Activated T-cell treated with anti-CD3 and anti-CD28 coated beads, Interleukin-2, amount 50 U/mL, for 72 hours (primary cell): ENCODE measurements at places on chromosomes 1 and 21. TPM values are rescaled to one million over a fixed set of nuclear protein-coding genes. Genes with fewer than 3 reads are reported as not detected.
A peak's percentile ranks its signal among the peaks of the same experiment; 100 is the strongest.

DNA sequence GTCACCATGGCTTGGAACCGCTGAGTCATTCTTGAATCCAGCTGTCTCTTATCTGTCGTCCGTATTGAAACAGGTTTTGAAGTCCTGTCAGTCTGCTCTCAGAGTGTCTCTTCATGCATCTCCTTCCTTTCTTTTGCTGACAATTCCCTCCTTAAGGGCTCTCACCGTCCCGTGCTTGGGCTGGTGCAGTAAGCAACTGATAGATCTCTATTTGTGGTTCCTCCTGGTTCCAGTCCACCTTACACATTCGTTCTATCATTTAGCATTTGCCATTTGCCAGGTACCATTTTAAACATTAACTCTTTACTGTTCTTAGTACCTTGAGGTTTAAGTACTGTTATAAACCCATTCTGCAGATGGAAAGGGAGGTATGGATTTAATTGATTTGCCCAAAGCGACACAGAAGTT is 88.9 kb downstream of the DYRK1A start:
- H3K27ac ChIP-seq = peak overlapping the region; percentile 16
- H3K4me3 ChIP-seq = peak overlapping the region; percentile 30
- no peak for DNase-seq
- no peaks in the 10 kb centered on the region for H3K27me3 ChIP-seq

DNA sequence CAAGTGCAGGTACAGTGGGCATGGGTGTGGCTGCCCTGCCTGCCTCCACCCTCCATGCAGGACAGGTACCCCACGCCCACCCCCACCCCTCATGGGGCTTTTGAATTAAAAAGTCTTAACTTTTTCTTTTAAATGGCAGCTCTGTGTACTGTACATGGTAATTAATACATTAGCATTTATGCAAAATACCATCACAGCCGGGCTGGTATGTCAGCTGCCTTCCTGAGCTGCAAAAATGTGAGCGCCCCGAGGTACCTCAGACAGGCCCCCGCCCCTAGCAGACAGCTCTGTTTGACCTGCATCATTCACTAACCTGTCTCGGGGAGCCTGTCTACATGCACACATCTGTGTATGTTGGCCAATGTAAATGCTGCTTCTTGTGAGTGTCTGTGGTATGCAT is 42.2 kb upstream of the POU3F1 start:
- H3K4me3 ChIP-seq = no peak overlapping the region
- no peak overlapping the region for H3K27ac ChIP-seq
- H3K4me1 ChIP-seq = no peaks in the 10 kb centered on the region

DNA sequence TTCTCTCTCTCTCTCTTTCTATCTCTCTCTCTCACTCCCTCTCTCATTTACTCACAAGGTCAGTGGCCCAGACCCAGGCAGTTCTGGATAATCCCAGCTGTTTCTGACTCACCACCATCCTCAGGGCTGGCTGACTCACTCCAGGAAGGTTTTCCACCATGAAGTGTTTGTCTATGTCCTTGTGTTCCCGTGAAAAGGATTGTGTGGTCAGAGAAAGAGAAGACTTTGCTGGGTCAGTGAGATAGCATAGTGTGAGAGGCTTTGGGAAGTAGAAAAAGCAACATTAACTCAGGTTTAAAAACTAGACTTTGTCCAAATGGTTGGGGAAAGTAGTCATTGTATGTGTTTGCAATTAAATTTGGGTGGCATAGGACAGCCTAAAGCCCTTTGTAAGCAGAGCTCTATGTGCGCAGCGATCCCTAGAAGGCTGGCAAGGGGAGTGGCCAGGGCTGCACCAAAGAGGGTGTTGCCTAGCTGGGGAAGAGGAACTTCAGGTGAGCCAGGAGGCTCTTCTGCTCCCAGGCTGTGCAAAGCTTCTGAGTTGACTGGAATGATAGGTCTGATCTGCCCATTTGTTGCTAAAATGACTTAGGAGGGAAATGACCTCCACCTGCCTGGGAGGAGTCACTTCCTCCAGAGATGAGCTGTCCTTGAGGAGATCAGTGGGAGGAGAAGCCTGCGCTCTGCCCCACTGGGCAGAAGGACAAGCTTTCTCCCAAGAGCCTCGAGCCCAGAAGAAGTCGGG is 4.9 kb upstream of the CAPN2 start:
- no peaks in the 10 kb centered on the region for H3K27me3 ChIP-seq
- DNase-seq = no peak
- no peaks in the 10 kb centered on the region for H3K36me3 ChIP-seq
- no peak overlapping the region for H3K4me3 ChIP-seq
- peaks cover 74% of the 10 kb centered on the region for H3K4me1 ChIP-seq

DNA sequence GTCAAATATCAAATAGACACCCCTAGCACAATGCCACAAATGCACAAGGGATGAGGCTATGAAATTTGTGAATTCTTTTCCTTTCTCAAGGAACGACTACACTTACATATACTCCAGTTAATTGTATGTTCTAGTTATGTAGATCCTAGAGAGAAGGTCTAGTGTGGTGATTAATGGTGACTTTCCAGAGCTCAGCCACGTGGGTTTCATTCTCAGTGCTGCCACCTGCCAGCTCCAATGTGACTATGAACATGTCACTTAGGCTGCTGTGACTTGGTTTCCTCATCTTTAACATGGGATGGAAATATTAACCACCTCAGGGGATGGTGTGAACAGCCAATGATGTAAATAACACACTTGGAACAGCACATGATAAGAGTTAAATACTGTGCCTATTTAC is 138.3 kb downstream of the APP start:
- peaks cover 11% of the 10 kb centered on the region for H3K4me1 ChIP-seq
- no peaks in the 10 kb centered on the region for H3K27me3 ChIP-seq
- no peak overlapping the region for H3K4me3 ChIP-seq
- DNase-seq = no peak

DNA sequence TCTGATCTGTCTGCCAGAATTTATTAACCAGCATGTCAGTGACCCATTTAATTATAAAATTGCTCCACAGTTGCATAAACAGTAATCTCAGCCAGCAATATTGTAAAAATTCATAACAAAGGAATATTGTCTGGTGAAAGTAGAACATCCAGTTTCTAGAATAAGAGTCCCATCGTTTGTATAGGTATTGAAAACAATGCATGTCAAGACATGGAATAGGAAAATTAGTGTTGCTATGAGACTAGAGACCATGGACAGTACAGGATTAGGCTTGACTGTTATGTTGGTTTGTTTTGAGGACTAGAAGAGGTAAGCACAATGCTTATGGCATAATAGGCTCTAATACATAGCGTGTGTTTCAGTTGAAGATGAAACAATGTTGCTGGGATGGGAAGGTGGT is 37.1 kb downstream of the ATF6 start:
- DNase-seq = no peak
- H3K27me3 ChIP-seq = no peaks in the 10 kb centered on the region
- peaks cover 6% of the 10 kb centered on the region for H3K4me1 ChIP-seq
- H3K4me3 ChIP-seq = no peak overlapping the region
- no peak overlapping the region for H3K27ac ChIP-seq

GRCh38 chr1:187631381-187631675 is 802.6 kb downstream of the PLA2G4A start:
- H3K4me3 ChIP-seq = no peak overlapping the region
- H3K4me1 ChIP-seq = no peaks in the 10 kb centered on the region
- H3K27ac ChIP-seq = no peak overlapping the region

GRCh38 chr1:172145656-172146055 is 274.8 kb upstream of the C1orf105 start:
- peak overlapping the region; percentile 69 for H3K27ac ChIP-seq
- no peak for DNase-seq
- H3K27me3 ChIP-seq = no peaks in the 10 kb centered on the region
- H3K36me3 ChIP-seq = no peaks in the 10 kb centered on the region

DNA sequence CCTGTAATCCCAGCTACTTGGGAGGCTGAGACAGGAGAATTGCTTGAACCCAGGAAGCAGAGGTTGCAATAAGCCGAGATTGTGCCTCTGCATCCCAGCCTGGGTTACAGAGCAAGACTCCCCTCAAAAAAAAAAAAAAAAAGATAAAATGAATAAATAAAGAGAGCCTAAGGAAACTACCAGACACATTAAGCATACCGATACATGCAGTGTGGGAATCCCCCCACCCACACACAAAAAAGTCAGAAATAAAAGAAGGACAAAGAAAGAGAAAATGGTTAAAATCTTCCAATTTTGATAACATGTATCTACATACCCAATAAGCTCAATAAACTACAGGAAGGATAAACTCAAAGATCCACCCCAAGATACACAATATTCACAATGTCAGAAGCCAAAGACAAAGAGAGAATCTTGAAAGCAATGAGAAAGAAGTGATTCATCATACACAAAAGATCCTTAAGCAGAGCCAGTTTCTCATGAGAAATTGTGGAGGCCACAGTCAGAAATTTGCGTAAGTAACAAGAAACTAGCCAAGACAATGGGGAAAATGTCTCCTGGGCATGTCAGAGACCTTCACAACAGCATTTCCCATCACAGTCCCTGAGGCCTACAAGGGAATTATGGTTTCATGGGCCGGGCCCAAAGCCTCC is 1197.0 kb downstream of the AMY1C start:
- H3K4me3 ChIP-seq = no peak overlapping the region
- DNase-seq = no peak
- H3K4me1 ChIP-seq = no peaks in the 10 kb centered on the region
- H3K27ac ChIP-seq = no peak overlapping the region
- H3K36me3 ChIP-seq = peaks cover 3% of the 10 kb centered on the region

DNA sequence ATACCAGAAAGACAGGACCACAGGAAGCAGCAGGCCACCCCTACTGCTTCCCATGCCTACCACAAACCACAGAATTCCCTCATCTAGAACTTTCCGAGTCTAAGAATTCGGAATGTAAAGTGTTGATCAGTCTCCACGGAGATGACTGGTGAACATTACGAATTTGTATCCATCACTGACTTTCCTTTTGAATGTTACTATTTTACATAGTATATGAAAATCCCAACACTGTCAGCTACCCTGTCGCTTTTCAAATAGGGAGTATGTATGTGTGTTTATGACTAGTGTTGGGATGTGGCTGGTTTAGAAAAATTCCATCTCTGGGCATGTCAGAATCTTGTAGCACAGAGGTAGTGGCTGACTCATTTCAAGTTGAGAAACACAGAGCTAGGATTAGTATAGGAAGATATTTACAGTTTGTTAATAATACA is 118.2 kb downstream of the COQ8A start:
- no peak for DNase-seq
- no peak overlapping the region for H3K27ac ChIP-seq
- peaks cover 9% of the 10 kb centered on the region for H3K27me3 ChIP-seq
- peaks cover 3% of the 10 kb centered on the region for H3K36me3 ChIP-seq

The SLC30A10 gene
- not detected for total RNA-seq

The TAL1 gene
- 0.30 TPM for total RNA-seq

The FAM72D gene
- 38.3 TPM for total RNA-seq

The KCNN3 gene
- total RNA-seq = 0.10 TPM

The FALEC gene
- 0.79 TPM for total RNA-seq

The NPR1 gene
- total RNA-seq = 0.07 TPM

The CLCA2 gene
- total RNA-seq = not detected

The CA6 gene
- total RNA-seq = 1.6 TPM
